ENCODE measurements at places on chromosomes 3 and 15.

GRCh38 chr3:107796791-107797190, 274.0 kb downstream of the BBX start:
- DNase-seq, result no peak

DNA sequence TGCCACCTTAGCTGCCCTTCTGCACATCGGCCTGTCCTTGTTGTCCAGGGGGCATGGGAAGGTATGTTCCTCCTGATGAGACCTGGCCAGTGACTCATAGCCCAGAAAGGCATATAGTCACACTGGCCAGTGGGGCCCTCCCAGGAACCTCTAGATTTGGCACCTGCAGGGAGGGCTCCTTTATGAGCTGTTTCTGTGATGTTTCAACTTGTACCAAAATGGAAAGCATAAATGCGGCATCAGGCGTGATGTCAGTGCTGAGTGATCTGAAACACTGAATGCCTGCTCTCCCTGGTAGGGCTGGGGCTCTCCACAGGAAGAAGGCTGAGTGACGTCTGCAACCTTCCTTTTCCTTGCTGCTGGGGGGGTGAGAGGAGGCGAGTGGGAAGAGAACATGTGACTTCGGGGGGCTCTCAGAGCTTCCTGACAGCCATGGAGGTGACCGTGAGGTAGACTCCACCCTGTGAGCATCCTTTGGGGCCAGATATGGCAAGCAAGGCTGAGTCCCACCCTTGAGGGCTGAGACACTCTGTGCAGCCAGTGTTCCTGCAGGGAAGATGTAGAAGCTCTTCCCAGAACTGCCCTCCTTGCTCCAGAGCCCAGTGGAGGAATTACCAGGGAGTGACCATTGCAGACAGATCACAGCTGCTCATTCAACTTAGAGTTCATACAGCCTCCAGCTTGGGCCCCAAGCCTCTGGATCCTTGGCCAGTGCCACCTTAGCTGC, 37.1 kb upstream of the APEH start:
- DNase-seq, result no peak

- no peak for DNase-seq
These were observed 20.6 kb upstream of the SLC4A7 start for GRCh38 chr3:27504749-27505148.

DNA sequence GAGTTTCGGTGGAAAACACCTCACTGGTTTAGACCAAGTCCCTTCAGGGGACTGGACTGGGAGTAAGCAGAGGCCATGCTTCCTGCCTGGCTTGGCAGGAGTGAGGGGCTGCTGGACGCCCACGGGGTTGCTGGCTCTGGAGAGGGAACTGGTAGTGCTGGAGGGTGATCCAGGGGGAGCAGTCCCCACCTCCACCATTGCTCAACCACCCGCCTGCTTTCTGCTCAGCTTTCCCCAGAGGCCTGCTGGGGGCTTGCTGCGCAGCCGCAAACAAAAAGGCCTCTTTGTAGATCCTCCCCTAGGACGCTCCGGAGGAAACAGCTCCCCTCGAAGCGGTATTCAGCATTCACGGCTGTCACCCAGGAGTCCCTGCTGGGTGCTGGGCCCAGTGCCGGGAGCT, 33.5 kb downstream of the EBLN2 start:
- DNase-seq, result no peak

DNA sequence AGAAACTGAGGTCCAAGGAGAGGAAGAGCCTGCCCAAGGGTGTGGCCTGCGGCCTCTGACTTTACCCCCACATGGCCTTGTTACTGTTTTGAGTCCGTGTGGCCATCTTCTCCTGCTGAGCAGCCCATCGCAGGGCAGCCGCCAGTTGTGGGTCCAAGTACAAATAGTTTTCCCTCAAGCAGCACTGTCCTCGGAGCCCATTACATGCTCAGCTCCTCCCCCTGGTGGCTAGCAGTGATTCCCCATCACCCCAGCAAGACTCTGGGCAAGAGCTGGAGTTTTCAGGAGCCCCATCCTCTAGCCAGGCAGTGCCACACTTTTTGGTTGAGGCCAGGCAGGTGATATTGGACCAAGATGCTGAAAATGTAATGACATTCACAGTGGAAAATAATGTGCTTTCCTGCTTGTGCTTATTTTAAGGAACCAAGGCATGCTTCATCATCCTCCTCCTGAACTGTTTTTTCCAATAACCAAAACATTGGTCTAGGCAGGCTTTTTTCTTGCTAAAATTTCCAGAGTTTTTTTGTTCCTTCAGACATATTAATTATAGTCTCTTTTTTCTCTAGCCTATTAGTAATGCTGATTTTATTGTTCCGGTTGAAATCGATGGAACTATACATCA, 23.2 kb upstream of the VILL start:
- DNase-seq, result peak; percentile 60

DNA sequence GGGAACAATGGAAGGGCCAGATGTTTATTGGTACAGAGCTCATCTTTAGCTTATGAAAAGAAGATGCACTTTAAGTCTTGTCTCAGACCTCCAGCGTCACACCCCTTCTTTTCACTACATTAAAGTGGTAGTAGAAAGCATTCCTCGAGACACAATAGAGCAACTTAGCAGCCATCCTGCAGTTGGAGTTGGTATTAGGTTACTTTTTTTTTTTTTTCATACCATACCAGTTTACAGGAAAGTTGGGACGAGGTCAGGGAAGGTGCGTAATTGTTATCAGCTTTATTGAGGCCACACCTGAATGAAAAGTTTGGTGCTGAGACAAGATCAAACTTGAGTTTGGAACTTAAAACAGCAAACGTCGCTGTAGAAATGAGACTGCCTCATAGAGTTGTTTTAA, 203.8 kb downstream of the SOX2 start:
- no peak for DNase-seq

- DNase-seq, result no peak
These were observed 1078.4 kb downstream of the ROBO1 start for GRCh38 chr3:78689378-78689777.

DNA sequence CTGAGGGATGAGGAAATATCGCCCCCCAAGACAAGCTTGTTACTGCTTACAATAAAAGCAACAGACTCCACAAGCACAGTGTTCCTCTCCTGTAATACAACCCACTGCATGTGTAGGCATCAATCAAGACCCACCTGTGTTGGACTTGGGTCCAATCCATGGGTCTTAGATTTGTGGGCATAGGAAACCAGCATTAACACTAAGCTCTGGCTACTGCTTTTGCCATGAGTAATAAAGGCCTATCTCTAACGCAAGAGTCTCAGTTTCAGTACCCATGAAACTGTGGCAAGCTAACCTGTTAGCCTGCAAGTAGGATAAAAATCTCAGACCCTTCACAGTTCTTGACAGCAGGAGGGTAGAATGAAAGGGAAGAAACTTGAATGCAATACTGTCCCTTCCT, 5.2 kb upstream of the EIF1B start:
- DNase-seq, result no peak

GRCh38 chr3:184284696-184285095, 8.9 kb downstream of the ECE2 start:
- peak; percentile 41 for DNase-seq

DNA sequence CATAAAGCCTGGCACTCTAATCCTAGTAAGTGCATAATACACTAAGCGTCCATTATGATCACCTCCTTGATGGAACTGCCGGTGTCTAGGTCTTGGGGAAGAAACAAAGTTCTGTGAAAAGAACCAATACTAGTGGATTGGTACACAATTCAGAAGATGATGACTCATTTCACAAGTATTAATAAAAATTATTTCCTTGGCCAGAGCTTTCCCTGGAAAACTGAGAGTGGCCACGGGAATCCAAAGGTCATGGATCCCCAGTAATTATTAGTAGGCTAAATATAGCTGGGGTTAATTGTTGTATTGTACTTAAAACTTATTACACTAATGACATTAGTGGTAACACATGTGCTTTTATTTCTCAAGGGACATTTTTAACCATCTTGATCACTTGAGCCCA, 808.0 kb upstream of the NR2F2 start:
- no peak for DNase-seq

GRCh38 chr3:46271209-46271745, 29.0 kb downstream of the CCR3 start:
- DNase-seq, result no peak

DNA sequence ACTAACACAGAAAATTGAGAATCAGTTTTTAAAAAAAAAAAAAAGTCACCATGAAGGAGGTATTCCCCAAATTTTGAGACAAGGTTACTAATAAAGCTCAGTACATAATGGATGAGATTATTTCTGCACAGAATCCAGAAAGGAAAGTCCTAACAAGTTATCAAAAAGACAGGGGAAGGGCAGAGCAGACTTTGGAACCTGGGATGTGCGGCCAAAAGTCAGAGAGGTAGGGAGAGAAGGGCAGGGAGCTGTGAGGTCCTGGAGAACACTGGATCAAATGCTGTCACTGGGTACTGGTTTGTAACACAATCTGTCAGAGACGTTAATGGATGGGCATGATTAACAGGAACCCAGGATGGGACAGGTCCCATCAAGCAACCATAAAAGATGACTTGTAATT, 12.2 kb upstream of the LACTB start:
- DNase-seq, result no peak

GRCh38 chr3:178385280-178385952, 150.8 kb upstream of the KCNMB2 start:
- DNase-seq, result no peak

- no peak for DNase-seq
These were observed 3.2 kb downstream of the RAP2B start for GRCh38 chr3:153165261-153165681.

DNA sequence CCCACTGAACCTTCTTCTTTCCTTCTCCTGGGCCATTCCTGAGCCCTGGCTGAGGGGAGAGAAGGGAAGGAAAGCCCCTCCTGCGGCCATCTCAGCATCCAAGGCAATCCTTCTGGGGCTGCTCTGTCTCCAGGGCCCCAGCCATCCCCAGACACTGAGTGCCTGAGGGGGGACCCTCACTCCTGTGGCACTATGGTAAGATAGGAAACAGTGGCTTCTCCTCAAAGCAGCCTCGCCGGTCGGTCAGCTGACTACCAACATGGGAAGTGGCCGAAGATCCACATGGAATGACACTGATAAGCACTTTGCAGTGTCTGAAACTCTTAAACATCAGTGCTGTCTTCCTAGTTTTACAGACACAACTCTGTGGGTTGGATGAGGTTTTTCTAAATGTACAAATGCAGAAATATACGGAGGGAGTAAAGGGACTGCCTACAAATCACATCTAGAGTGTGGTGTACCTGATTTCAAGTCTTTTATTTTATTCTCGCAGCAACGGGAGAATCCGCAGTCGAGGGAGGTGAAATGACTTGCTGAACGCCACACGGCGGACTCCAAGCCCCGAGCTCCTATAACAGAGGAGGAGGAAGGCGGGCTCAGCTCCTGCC, 973 bp upstream of the ITPKA start:
- DNase-seq, result no peak

- no peak for DNase-seq
These were observed 115.3 kb downstream of the MECOM start for GRCh38 chr3:169548194-169548593.
